ENCODE measurements at places on chromosomes 6 and 20.
A peak's percentile ranks its signal among the peaks of the same experiment; 100 is the strongest.

DNA sequence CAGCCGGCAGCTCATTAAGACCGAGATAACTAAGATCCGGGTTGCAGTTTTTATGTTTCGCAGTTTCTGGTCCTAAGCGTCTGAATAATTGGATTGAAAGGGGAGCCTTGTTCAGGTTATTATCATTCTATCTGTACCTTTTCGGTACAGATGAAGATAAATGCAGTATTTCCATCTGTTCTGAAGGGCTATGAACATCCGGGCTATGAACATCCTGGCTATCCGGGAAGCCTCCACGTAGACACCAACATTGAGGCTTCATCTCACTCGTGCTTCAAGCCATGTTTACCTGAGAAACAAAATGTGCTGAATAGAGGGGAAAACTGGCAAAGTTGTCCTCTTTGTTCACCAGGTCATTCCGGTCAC lies 399 bp upstream of the REPS1 start:
- peak overlapping the region; percentile 84 for H3K27ac ChIP-seq
- H3K4me3 ChIP-seq = peak overlapping the region; percentile 85
- peaks cover 10% of the 10 kb centered on the region for H3K4me1 ChIP-seq
- H3K36me3 ChIP-seq = no peaks in the 10 kb centered on the region

- DNase-seq = no peak
- no peaks in the 10 kb centered on the region for H3K4me1 ChIP-seq
- no peaks in the 10 kb centered on the region for H3K36me3 ChIP-seq
- no peak overlapping the region for H3K4me3 ChIP-seq
- H3K27me3 ChIP-seq = no peaks in the 10 kb centered on the region
Observed at GRCh38 chr6:164926686-164927085, 382.7 kb downstream of the C6orf118 start.

DNA sequence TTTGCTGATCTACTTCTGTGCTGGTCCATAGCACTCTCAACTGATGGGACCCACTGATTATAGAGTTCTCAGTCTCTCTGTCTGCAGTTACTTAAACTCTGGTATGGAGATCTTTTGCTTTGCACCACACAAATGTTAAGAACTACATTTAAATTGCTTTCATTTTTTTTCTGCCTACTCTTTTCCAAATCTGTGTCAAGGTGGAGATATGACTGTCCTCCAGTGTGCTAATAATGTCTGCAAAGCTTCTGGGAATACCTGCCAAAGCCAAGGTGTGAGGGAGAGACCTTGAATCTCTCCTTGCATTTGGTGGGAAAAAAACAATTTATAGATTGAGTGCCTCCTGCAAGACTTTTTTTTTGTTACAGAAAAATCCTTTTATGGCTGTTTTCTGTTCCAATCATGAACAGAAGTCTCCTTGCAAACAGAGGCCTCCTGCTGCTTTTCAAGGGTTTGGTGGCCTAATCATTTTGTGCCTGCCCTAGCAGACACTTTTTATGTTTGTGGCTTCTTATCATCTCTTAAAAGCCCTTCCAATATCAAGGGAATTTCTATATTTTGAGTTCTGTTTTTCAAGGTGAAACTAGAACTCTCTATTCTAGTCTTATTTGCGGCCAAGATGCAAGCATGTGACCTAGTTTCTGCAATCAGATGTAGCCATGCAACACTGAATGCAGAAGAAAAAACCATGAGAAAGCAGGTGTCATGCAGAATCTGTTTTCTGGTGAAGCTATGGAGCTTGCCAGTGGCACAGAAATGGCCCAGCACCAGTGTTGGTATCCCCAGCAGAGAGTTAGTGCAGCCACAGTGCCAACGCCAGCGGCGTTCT lies 23.2 kb upstream of the AKIRIN2 start:
- peak overlapping the region; percentile 21 for H3K4me3 ChIP-seq
- no peak for DNase-seq
- peaks cover 39% of the 10 kb centered on the region for H3K4me1 ChIP-seq

DNA sequence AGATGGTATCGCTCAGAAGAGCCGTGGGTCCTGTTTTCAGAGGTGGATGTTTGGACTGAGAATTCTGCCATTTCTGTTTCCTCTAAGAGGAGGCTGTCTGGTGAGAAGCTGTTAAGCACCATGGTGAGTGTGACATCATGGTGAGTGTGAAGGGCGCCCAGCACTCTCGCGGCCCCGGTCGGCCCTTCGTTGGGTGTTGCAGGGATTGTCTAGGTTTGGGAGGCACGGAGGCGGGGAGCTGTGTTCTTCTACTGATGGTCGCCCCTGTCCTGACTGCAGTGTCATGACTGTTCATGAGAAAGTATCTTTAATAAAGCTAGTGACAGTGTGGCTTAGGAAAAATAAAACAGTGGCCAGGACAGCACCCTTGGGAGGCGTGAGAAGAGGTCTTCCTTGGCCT lies 70.4 kb downstream of the NOL4L start:
- peak; percentile 49 for DNase-seq
- H3K36me3 ChIP-seq = no peaks in the 10 kb centered on the region
- H3K4me3 ChIP-seq = no peak overlapping the region
- H3K27me3 ChIP-seq = no peaks in the 10 kb centered on the region
- H3K27ac ChIP-seq = peak overlapping the region; percentile 73

DNA sequence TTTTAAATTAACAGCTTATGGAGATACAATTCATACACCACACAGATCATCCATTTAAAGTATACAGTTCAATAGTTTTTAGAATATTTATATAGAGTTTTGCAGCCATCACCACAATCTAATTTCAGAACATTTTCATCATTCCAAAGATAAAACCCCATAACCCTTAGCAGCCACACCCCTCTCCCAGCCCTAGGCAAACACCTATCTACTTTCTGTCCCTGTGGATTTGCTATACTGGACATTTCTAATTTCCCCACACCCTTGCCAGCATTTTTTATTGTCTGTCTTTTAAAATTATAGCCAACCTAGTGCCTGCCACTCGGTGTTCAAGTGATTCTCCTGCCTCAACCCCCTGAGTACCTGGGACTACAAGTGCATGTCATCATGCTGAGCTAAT lies 23.0 kb upstream of the AKAP7 start:
- H3K36me3 ChIP-seq = no peaks in the 10 kb centered on the region
- H3K27me3 ChIP-seq = no peaks in the 10 kb centered on the region
- no peak for DNase-seq

- peaks cover 81% of the 10 kb centered on the region for H3K4me1 ChIP-seq
- H3K36me3 ChIP-seq = peaks cover 35% of the 10 kb centered on the region
- DNase-seq = no peak
- no peaks in the 10 kb centered on the region for H3K27me3 ChIP-seq
- peak overlapping the region; percentile 75 for H3K4me3 ChIP-seq
Observed at GRCh38 chr6:111737065-111737521, 131.4 kb upstream of the TRAF3IP2 start.

- DNase-seq = no peak
- H3K27me3 ChIP-seq = peaks cover 5% of the 10 kb centered on the region
- H3K27ac ChIP-seq = no peak overlapping the region
Observed at GRCh38 chr20:54254596-54254995, 46.7 kb downstream of the PFDN4 start.

- H3K36me3 ChIP-seq = no peaks in the 10 kb centered on the region
- H3K4me1 ChIP-seq = peaks cover 16% of the 10 kb centered on the region
- H3K27ac ChIP-seq = no peak overlapping the region
- no peak for DNase-seq
- H3K4me3 ChIP-seq = no peak overlapping the region
- peaks cover 13% of the 10 kb centered on the region for H3K27me3 ChIP-seq
Observed at GRCh38 chr6:110053395-110054240, 75.5 kb downstream of the GPR6 start.
